Gastroesophageal sphincter (tissue), 4 donors: ENCODE measurements at places on chromosomes 1 and 21. TPM values are rescaled to one million over a fixed set of nuclear protein-coding genes. Genes with fewer than 3 reads are reported as not detected.

The CHIA gene
- not detected for total RNA-seq

The GABPA gene
- total RNA-seq = 17.0 TPM

The FAM43B gene
- 1.3 TPM for total RNA-seq

The OVAAL gene
- total RNA-seq = not detected

The RIPK4 gene
- total RNA-seq = 0.40 TPM

The CNST gene
- total RNA-seq = 81.9 TPM

The SLAMF7 gene
- 0.67 TPM for total RNA-seq

The PTAFR gene
- 8.8 TPM for total RNA-seq

The TTC39A gene
- 0.93 TPM for total RNA-seq

The PTPN7 gene
- total RNA-seq = 1.7 TPM

The PTGER3 gene
- 5.8 TPM for total RNA-seq

The TCEA3 gene
- total RNA-seq = 45.8 TPM

The FCN3 gene
- total RNA-seq = 4.6 TPM

The IGSF5 gene
- 0.50 TPM for total RNA-seq

The IGSF21 gene
- total RNA-seq = 0.31 TPM

The LRRC41 gene
- 73.7 TPM for total RNA-seq

The BATF3 gene
- 3.5 TPM for total RNA-seq
